A673 (cell line): ENCODE measurements at places on chromosomes 13 and 19. TPM values are rescaled to one million over a fixed set of nuclear protein-coding genes. Genes with fewer than 3 reads are reported as not detected.

Gene POU4F1
- 12.6 and 16.8 TPM in 2 replicates for total RNA-seq

Gene WDR88
- not detected in 2 replicates for total RNA-seq

Gene CGB2
- total RNA-seq: not detected in 2 replicates

Gene PPP6R1
- 103 and 108 TPM in 2 replicates for total RNA-seq

Gene IL12RB1
- not detected in 2 replicates for total RNA-seq

Gene BRSK1
- 30.5 and 36.8 TPM in 2 replicates for total RNA-seq
